ENCODE measurements at places on chromosomes 4 and X.

DNA sequence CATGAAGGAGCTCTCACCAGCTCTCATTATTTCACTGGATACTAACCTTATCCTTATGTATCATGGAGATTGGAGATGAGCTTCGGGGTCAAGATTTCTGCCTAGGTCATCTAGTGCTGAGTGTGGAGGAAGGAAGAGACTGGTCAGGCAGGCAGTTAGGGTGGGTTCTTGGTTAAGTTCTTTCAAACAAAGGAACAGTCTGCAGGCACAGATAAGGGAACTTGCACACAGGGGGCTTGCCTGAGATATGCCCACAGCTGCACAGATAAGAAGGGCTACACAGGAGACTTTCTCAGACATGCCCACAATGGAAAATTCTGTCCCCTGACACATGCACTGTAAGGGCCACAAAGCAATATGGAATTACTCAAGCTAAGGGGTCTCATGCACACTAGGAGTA, 904.1 kb downstream of the NLGN4X start:
- DNase-seq: no peak

DNA sequence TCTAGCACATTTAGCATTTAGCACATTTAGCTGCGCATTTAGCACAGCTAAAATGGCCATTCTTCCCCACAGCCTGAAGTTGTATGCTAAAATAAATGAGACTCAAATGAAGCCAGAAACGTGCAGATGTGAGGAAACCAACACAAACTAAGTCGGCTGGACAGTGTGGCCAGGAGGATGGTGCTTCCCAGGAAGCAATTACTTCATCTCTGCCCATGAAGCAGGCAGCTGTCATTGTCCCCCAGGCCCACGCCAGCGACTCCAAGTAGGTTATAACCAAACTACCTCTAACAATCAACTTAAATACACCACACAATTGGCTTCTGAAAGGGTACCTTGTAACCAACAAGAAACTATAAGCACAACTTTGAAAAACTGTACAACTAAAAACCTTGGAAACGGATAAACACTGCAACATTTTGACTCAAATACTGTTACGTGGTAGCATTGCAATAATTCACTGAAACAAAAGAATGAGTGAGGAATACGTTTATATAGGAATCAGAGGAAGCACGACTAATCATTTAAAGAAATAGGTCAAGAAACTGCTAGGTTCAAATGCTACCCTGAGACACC, 39.2 kb downstream of the AFAP1 start:
- DNase-seq: no peak

GRCh38 chrX:73446831-73447230, at the start of gene CDX4:
Gene CDX4, plus strand, starts transcription at chrX:73447053. Its CDS starts 201 bp downstream, at chrX:73447254.
- DNase-seq: no peak

- no peak for DNase-seq
These were observed 204.3 kb upstream of the EMCN start for GRCh38 chr4:100722133-100722532.

GRCh38 chr4:40579983-40580382, 49.7 kb downstream of the RBM47 start:
- no peak for DNase-seq

DNA sequence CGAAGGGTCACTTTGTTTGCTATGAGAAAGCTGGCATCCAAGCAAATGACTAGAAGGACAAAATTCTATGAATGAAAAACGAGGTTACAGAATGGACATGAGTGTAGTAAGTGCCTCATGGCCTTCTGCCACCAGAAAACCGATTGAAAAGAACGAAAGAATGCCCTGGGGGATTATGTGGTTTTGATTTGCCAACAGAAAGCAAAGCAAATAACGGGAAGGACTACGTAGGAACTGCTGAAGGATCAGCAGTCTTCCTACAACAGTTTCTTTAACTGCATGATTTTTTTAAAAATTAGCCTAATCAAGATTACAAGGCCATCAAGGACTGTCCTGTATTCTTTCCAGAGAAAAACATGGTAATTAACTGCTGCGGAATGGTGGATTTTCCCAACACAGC, 50.6 kb downstream of the NRK start:
- no peak for DNase-seq

DNA sequence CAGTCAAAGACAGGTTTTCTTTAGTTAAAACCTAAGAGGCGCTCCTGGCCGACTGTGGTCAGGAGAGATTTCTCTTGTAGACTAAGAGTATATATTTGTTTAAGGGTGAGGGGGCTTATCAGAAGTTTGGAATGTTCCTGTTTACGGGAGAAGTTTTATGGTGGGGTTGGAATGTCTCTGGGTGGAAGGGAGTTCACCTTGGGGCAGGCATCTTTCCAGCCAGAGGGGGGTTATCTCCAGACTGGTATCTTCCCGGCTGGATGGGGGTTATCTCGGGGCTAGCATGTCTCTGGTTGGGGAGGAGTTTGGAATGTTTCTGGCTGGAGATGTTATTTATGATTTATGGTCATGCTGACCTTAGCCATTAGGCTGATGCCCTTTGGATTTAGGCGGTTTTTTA, 116.0 kb downstream of the COX7B2 start:
- DNase-seq: no peak

- no peak for DNase-seq
These were observed 523.0 kb downstream of the ANKRD50 start for GRCh38 chr4:124189545-124189944.

DNA sequence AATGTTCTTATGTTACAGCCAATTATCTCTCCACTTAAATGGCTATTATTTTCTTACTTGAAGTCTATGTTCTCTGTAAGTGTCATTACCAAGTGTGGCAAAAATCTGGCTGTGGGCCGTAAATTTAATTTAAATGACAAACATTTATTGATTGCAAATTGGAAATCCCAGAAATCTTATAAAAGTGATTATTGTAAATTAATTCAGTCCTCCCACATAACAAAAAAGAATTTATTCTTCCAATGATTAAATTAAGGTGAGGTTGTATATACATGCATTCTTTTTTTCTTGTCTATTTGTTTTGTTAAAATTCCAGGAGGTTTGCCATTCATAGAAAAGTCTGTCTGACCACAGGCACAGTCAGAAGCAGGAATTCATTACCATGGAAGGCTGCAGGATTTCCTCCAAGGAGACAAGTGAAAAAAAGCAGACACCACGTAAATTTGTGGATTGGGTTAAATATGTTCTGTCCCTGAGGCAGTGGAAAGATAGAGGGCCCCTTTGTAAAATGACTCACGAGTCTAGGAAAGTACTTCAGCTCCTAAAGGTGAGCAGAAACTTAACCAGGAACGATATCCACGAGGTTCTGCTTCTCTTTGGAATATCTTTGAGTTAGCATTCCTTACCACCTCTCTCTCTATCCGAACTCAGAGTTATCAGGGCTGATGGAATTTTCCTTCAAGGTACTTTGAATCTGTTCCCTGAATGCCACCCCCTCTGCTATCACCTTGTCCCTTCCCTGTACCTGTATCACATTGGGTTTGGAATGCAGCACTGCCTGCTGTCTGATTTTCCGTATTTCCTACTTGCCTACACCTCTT, 10.7 kb downstream of the PPARGC1A start:
- DNase-seq: no peak

DNA sequence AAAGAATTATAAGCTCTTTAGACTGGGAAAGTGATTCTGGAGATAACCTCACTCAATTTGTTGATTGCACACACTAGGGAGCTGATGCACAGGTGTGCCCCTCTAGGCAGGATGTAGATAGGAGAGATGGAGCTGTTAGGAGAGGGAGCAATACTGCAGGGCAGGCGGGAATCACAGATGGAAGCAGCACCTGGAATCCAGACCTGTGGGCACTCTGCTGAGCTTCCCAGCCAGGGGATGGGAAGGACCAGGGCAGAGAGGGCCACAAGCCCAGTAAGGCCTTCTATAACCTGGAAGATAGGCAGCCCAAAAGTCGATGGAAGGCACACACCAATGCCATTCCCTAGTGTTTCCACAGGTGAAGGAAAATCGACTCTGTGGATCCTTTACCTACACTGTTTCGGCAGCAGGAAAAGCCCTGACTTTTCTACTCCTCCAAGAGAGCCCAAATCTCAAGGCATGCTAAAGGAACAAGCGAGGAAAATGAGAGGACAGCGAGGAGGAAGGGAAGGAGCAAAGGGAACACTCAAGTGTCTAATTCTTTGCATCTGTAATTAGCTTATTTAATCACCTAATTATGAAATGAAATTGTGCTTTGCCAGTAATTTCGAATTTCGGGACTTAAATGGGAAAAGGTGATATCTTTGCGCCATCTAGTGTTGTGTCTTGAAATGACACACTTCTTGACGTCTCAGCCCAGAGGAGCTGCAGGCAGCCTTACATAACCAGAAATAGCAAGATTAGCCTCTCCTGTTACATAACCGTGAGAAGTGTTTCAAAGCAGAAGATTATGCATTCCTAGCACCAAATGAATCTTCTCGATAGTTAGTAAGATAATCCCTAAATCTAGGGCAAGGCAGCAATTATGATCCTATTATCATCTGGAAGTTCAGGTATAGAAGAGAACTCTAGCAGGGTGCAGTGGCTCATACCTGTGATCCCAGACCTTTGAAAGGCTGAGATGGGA, 31.0 kb upstream of the TLR3 start:
- peak; percentile 68 for DNase-seq

GRCh38 chr4:81003597-81004111, 26.9 kb upstream of the BMP3 start:
- no peak for DNase-seq

GRCh38 chr4:100189820-100190642, at the start of gene DDIT4L:
Gene DDIT4L, minus strand, starts transcription at chr4:100190468. Its CDS starts 485 bp downstream, at chr4:100189983.
- DNase-seq: no peak

DNA sequence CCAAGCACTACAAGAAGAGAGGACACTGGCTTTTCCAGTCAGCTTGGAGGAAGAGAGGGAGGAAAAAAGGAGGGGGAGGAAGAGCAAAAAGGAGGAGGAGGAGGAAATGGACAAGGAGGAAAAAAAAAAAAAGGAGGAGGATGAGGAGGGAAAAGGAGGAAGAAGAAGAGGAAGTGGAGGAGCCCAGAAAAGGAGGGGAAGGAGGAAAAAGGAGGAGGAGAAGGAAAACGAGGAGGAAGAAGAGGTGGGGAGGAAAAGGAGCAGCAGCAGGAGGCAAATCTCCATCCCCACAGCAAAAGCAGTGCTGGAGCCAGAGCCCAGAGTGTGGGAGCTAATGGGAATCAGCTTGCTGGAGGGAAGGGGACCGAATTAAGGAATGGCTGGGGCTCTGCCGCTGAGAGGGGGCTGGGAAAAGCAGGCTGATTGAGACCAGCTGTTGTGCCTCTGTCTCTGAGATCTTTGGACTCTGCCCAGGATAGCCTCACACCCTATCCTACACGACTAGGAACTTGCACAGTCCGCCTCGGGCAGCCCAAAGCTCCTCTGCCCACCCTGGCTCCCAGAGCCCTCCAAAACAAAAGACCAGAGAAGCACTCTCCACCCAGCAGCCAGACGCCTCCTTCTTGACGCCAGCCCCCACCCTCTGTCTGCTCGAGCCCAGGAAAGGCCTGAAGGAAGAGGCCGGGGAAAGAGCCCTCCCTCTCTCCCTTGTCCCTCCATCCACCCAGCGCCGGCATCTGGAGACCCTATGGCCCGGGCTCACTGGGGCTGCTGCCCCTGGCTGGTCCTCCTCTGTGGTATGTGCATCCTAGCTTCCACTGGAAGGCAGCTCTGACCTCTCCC, at the start of gene XPNPEP2:
Gene XPNPEP2 (plus strand): TSS at position 514 of the 843 bp plus-strand sequence. CDS start 235 bp downstream, at position 749.
- peak; percentile 89 for DNase-seq

- DNase-seq: no peak
These were observed 250.5 kb upstream of the GPRIN3 start for GRCh38 chr4:89558147-89558546.

DNA sequence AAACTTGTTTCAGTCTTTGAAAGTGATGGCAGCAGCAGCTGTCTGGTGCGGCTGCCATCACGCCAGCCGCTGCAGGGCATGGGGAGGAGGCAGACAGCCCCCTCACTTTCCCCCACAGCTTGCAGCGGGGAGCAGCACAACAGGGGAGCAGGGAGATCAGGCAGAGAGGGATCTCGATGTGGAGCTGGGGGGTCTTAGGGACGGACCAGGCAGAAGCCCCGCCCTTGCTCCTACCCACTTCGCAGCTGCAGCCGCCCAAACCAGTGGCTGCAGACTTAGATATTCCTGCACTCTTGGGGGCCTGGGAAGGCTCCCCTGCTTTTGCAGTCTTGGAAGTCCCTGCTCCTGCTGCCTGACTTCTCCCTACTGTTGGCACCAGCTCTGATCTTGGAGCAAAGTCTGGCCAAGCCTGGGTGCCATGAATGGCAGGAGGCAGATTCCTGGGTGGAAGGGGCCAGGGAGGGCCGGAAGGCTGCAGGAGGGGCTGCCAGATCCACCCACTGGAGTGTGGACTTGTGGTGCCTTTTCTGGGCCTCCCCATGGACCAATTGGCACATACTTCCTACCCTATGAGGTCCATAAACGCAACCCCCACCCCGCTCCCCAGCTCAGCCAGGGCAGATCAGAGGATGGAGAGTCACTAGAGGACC, 14.0 kb upstream of the MFAP3L start:
- no peak for DNase-seq

- no peak for DNase-seq
These were observed 2185.1 kb upstream of the TENM3 start for GRCh38 chr4:180057891-180058671.

DNA sequence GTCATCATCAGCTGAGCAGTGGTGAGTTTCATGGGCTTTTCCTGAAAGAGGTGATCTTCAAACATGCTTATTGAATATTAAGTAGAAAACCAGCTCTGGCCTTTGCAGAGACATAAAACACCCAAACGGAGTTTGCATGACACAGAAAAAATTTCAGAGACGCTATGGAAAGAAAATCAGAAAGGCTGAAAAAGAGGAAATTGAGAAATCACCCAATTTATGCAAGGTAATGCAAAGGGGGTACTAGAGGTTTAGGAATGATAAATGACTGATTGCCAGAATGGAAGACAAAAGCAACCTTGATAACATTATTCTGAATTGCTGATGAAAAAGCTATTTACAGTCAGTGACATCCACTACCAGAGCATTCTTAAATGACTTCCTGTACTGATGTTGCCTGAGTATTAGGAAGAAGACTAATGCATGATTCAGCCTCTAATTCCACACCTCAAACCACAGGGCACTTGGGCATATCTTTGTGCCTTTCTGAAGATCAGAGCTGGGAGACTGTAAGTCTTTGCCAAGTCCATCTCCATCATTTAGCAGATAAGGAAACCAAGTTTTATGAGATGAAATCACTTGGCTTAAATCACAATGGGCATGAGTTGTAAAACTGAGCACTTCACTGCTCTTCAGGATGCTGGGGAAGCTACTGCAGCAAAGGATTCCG, 565.7 kb downstream of the PPARGC1A start:
- no peak for DNase-seq

DNA sequence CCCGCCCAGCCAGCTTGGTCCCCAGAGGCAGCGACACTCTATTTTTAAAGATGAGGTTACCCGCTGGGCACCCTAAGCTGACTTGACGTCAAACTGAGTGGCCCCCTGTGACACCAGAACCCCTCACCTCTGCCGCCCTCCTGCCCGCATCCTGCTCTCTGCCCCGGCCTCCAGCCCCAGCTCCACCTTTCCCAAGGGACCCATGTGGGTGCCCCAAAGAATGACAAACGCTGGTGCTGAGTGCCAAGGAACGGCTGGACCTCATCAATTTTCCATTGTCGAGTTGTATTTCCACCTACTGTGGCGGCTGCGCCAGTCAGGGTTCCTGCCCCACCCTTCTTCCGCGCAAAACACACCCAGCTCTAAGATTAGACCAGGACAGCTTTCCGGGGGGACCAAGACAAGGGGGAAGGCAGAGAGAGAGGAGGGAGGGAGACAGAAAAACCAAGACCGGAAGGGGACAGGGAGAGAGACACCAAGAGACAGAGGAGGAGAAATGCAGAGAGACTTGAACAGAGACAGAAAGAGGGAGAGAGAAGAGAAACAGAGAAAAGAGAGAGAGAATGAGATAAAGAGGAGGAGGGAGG, 2.0 kb downstream of the PRKX start:
- DNase-seq: no peak

Data from fibroblast of the conjunctiva (primary cell).